Activated CD8-positive, alpha-beta memory T cell treated with anti-CD3 and anti-CD28 coated beads for 1 hour (primary cell): ENCODE measurements at places on chromosomes 3 and 15.

DNA sequence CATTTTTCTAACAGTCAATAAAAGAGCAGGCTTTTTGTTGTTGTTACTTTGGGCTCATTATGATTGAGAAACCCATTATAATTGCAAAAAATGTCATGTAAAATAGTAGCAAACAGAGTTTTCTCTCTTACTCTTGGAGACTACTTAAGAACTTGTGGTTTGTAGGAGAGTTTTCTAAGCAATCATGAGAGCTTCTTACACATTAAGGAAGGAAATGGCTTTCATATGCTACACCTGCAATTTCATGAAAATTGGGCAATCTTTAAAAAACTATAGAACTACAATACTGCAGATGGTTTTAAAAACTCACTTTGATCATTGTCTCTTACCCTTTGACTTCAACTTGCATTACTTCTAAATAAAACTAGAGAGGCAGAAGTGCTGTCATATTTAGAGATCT lies 701.8 kb downstream of the ZPLD1 start:
- DNase-seq: no peak

DNA sequence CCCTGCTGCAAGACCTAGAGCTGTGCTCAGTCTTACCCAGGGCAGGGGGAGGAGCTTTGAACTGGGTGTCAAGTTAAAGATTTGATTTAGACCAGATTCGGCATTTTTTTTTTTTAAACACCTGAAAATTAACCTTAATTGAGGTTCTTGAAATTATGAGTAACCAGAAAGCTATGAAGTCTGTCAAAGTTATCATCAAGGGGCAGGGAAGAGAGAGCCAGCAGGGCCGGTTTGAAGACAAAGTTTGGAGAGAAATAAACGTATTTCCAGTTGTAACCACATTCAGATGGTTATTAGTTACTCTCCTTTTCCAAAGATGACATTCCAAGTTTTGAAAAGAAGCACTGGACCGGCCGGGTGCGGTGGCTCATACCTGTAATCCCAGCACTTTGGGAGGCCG lies 12.0 kb downstream of the TMEM266 start:
- DNase-seq: no peak

GRCh38 chr3:120858521-120858920 lies 49.5 kb upstream of the STXBP5L start:
- DNase-seq: no peak

GRCh38 chr3:64238971-64239667 lies 13.9 kb upstream of the PRICKLE2 start:
- DNase-seq: no peak

- DNase-seq: no peak
Observed at GRCh38 chr3:120393761-120394160, 44.6 kb upstream of the LRRC58 start.

DNA sequence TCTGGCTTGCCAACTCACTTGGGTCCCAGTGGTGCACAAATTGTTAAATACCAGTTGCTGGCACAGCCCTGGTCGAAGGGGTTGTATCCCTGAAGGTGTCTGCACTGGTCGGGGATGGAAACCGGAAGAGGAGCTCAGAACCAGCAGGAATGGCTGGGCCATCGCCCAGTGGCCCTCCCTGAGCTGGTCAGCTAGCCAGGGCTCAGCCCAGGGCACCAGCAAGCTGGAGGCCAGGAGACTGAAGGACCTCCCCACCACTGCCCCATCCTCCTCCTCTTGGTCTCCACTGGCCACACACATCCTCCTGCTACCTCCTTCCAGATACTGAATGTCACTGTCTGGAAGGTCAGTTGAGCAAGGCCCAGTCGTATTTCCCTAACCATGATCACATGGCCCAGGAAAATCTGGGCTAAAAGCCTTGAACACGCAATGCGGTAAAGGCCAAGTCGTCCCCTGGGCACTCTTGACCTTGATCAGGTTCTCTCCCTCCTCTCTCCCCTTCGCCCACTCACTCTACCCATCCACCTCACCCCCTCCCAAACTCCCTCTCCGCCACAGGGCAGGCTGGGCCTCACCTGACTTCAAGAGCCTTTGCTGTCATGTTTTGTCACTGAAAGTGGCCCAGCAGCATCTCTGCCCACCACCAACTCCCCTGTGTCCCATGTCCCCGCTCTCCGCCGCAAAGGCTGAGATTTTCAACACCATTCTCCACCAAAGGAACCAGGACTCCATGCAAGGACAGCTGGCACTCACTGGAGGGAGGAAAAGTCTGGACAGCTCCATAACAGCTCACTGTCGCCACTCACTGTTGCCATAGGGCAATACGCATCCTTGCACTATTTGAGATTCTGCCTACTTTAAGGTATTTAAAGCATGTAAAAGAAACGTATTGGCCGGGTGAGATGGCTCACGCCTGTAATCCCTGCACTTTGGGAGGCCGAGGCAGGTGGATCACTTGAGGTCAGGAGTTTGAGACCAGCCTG lies 12.1 kb downstream of the ZDHHC19 start:
- DNase-seq: no peak

- no peak for DNase-seq
Observed at GRCh38 chr3:63070476-63070810, 195.2 kb upstream of the CADPS start.

DNA sequence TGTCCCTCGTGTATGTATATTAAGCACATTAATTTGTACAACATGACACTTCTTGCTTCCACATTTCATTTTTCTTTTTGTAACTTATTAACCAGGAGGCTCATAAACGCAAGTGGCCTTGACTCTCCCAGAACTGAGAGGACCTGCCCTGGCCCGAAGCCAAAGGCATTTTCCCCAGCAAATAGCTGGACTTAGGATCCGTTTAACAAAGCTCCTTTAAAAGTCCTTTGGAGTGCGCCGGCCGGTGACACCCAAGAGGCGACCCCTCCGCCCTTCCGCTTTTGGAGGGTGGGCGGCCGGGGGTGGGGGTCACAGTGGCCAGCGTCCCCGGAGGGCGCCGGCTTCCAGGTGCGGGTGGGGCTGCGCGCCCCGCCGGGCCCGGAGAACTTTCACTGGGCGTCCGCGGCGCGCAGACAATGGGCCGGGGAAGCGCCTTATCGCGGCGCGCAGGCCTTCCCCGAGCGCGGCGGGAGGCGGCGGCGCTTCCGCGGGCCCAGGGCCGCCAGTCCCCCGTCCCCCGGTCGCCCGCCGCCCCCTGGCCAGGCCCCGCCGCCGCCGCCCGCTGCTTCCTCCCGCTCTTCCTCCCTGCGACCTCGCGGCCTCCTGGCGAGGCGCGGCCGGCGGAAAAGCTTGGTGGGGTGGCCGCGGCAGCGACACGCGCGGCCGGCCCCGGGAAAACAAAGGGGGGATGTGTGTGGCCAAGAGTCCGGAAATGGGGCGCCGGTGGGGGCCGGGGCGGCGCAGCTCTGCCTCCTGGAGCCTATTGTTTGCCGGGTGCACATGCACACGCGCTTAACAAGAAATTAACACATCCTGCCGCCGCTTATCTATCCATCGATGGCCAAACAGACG lies 613.4 kb downstream of the MCTP2 start:
- DNase-seq: no peak

- DNase-seq: no peak
Observed at GRCh38 chr15:101255051-101255395, 3.2 kb upstream of the CHSY1 start.

DNA sequence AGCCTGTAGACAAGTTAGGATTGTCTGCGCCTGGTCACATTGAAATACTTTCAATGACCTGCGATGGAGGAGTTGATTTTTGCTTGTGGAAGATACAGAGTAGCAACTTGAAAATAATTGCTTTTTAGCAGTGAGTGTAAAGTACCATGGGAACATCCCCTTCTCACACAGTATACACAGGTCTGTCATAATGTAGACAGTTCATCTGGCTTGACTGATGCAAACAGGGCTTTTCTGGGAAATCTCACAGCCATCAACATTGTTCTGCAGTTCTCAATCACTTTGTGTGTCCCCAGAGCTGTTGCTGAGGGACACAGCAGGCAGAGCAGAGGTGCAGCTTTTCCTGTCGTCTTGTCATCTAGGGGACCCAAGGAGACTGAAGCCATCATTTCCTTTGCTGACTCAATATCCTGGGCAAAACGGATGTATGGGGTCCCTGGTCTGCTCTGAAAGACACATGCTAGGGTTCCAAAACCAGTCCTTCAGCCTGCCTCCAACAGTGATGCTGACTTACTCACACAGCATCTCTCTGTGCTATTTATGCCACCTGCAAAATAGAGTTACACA lies 5.3 kb upstream of the REC114 start:
- no peak for DNase-seq

- no peak for DNase-seq
Observed at GRCh38 chr3:148707601-148708380, 10.1 kb downstream of the AGTR1 start.

DNA sequence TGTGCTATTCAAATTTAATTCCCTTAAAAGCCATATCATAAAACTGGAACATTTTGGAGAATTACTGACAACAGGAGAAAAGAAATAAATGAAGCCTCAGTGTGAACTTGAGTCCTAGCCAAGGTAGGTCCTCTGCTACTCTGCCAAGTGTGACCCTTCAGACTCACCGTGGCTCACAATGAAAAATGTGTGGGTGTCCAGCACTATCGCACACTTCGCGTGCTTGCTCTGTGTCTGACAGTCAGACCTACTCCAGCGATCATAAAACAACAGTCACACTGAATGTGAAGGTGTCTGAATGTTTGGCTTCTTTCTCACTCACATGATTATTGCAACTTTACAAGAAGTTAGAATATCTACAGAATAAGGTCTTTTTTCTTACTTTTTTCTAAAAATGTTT lies 65.8 kb upstream of the TRA2B start:
- no peak for DNase-seq

DNA sequence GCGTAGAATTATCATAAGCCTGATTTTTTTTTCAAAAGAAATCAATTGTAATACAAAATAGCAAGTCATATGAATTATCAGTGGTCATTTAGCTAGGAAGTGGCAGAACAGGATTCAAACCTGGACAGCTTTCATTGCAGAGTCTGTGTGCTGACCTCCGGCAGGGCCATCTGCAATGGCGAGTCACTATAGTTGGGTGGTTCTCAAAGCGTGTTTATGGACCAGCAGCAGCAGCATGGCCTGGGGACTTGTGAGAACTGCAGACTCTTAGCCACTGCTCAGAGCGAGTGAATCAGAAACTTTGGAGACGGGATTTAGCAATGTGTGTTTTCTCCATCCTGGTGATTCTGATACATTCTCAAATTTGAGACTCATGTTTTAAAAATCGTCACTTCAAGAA lies 202.3 kb upstream of the SUCLG2 start:
- DNase-seq: no peak

DNA sequence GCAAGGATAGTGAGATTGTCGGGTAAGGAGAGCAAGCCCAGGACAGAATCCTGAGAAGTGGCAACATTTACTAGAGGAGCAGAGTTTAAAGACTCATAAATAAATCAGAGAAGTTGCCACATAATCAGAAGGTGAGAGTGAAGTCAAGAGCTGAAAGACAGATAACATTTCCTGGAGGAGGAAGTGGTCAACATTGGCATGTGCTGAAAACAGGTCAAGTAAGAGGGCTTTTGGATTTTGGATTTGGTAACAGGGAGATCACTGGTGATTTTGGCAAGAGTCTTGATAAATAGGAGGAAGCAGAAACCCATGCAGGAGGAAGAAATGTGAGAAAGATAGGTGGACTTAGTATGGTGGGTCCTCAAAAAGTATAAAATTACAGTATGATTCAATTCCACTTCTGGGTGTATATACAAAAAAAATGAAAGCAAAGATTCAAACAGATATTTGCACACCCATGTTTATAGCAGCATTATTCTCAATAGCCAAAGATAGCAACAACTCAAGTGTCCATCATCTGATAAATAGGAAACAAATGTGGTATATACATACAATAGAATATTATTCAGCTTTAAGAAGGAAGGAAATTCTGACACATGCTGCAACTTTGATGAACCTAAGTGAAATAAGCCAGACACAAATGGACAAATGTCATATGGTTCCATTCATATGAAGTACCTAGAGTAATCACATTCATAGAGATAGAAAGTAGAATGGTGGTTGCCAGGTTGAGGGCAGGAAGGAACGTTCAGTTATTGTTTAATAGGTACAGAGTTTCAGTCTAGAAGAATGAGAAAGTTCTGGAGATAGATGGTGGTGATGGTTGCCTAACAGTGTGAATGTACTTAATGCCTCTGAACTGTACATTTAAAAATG lies 27.3 kb upstream of the MBNL1 start:
- no peak for DNase-seq

DNA sequence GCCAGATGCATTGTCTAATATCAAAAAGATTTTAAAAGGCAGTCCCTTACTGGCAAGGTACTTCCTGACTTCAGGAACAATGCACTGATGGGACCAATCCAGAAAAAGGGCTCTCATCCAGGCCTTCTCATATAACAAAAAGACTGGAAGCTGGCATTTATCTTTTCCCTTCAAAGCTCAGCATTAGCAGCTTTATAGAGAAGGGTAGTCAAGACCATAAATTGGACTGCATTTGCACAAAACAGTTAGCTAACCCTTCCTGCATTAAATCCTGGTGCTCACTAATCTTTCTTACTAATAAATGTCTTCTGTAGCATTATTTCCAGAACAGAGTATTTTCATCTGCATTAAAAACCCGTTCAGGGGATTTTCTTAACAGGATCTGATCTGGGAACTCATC lies 46.0 kb upstream of the NEK10 start:
- no peak for DNase-seq

DNA sequence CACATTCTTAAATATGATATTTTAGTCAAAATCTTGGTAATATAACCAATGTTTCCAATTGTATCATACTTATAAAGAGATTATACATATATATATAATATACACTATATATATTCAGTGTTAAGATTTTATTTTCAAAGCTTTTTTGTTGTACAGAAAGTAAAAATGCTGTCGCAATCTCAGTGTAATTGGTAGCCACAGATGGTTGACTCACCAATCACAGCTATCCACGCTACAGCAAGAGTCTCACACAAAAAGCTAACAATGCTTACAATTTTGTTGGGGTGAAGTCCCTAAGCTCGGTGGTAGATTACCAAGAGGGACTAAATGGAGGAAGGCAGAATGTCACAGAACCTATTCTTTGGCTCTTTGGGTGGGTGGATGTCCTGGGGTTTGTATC lies 16.9 kb upstream of the CFAP161 start:
- DNase-seq: no peak
